ENCODE measurements at places on chromosomes 1 and 21. TPM values are rescaled to one million over a fixed set of nuclear protein-coding genes. Genes with fewer than 3 reads are reported as not detected.

Gene FAAH
- 4.1 TPM for total RNA-seq

Gene CASQ1
- total RNA-seq: not detected

Gene PEA15
- 45.6 TPM for total RNA-seq

Gene IL12RB2
- total RNA-seq: 159 TPM

Gene CXADR
- total RNA-seq: 0.39 TPM
